ENCODE measurements at places on chromosomes 7 and 10.

DNA sequence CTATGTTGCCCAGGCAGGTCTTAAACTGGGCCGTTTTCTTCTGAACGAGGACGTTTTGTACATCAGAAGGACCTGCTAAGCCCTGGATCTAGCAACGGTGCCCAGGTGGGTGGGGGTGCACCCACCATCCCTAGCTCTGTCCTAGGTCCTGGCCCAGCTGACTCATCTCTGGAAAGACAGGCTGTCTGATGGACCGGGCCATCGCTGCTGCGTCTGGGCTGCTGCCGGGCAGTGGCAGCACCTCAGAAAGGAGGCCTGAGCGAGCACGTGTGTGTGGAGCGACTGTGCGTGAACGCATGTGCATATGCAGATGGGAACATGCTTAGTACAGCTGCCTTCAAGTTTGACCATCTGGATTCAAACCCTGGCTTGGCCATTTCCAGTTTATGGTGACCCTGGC, 7.3 kb upstream of the ELFN1 start:
- DNase-seq, result no peak

DNA sequence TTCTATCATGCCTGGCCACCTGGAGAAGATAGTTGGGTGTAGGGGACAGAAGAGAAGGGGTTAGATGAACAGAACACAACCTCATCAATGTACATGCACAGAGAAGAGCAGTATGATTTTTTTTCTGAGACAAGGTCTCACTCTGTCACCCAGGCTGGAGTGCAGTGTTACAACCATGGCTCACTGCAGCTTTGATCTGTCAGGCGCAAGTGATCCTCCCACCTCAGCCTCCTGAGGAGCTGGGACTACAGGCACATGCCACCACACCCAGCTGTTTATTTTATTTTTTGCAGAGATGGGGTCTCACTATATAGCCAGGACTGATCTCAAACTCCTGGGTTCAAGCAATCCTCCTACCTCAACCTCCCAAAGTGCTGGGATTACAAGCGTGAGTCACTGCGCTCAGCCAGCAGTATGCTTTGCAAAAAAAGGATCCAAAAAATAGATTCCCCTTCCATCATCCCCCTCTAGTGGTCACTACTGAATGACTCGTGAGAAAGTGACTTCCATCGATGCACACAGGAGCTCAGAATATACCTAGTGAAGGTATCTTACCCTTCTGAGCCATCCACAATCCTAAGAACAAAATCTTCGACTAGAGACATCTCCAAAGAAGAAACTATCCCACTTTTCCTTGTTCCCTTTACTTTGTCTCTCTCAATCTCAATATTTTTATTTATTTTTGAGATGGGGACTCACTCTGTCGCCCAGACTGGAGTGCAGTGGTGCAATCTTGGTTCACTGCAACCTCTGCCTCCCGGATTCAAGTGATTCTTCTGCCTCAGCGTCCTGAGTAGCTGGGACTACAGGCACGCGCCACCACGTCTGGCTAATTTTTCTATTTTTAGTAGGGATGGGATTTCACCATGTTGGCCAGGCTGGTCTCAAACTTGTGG, 21.0 kb downstream of the ZCWPW1 start:
- DNase-seq, result peak; percentile 71

DNA sequence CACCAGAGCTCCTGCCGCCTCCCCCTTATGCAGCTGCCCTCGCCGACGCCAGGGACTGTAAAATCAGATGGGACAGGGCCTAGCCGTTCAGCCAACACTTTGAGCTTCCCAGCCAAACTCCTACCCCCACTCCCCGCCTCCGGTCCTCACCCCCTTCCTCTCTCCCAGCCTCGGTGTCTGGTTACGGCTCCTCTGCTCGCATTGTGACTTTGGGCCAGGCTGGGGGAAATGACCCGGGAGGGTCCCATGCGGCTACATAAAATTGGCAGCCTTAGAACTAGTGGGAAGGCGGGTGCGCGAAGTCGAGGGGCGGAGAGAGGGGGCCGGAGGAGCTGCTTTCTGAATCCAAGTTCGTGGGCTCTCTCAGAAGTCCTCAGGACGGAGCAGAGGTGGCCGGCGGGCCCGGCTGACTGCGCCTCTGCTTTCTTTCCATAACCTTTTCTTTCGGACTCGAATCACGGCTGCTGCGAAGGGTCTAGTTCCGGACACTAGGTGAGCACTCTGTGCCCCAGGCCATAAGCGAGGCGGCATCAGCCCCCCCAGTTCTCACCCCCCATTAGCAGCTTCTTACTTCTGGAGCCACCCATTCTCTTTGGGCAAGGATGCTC, at the start of gene KAZALD1:
KAZALD1 (plus strand) TSS at position 366 of the 608 bp plus-strand sequence. CDS start 604 bp downstream, outside the sequence.
- DNase-seq, result peak; percentile 63

DNA sequence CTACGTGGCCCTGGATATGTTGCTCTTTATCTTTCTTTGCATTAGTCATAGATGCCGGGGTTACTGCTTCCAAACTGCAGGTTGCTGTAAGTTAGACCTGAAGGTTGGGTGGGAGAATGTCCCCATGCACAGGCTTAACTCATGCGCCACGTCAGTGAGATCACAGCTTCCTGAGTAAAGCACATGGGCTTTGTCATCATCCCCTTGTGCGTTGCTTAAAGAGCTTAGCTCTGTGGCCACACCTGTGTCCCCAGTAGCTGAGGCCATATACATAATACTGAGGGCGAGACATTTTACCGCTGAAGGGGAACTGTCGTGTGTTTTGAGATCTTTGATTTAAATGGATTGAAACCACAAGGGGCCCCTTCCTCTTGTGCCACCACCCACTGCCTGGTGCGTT, 45.8 kb upstream of the BTBD16 start:
- no peak for DNase-seq

- DNase-seq, result no peak
These were observed 311.4 kb downstream of the ADARB2 start for GRCh38 chr10:1425879-1426278.

DNA sequence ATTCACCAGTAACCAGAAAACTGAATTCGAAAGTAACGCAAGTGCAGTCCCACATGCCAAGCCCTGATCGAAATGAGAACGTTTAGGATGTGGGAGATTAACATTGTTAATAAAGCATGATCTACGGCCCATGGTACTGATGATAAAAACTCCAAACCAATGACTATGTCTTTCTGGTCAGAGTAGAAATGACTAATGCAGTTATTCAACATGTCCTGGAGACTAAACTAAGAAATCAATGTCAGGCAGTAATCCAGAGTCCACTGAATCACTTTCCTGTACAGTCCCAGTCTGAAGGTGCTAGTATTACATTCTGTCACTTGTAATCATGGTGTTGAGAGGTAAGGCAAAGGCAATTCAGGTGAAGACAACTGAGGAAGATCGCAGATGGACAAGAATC, 14.4 kb downstream of the NPSR1 start:
- DNase-seq, result peak; percentile 8

DNA sequence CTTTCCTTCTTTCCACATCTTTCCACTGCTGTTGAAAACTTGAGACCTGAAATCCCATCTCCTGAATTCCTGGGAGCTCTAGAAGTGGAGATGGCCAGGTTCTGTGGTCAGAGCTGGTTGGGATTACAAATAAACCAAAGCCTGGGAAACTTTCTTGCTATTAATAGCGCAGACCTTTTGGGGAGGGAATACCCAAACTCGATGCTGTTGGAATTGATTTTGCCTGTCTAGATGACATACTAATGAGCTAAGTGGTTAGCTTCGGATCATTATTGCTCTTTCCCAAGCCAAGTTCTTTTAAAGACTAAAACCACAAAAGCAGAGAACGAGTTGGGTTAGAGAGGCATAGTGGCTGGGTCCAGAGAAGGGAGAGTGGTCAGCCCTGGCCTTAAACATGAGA, 76.6 kb downstream of the TCF7L2 start:
- DNase-seq, result peak; percentile 21

DNA sequence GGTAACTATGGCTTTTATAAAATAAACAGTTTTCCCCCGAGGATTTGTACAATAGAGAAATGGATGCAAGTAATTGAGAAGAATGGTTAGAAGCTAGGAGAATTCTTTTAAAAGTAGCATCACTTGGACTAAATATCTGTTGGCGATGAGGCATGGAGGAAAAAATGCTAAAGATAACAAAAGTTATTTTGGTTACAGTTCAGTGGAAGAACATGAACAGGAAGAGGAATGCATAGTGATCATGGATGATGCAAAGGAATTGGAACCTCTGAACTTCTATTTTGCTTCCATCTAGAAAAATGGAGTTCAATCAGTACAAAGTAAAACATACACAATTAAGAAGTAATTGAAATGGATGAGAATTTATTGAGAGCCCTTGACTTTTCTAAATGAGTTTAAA, 32.9 kb downstream of the ENTPD1 start:
- peak; percentile 10 for DNase-seq

DNA sequence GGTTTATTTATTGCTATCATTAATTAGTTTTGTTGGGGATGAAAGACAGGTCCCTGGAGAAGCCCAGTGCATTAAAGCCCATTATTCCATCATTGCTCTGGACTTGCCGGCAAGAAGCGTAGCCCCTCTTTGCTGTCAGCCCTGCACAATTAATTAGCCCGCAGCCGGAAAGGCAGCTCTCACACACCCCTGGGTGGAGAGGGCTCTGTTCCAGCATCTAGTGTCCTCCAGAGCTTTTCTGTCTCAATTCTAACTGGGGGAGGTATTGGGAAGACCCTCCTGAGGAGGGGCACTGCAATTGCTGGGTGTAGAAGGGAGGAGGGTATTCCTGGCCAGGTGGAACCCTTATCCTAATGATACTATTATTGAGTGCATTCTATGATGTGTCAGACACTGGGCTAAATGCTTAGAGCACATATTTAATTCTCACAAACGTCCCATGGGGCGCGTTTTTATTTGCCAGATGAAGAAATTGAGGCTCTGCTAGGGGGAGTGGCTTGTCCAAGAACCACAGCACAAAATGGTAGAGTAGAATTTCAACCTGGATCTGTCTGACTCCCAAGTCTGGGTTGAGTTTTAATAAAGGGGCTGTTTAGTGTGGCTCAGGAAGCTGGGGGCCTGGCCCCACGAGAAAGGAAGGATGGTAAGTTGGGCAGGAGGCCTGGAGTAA, 148.1 kb upstream of the PCBD1 start:
- no peak for DNase-seq

GRCh38 chr7:134165252-134165651, 38.1 kb downstream of the LRGUK start:
- no peak for DNase-seq

- DNase-seq, result no peak
These were observed 32.5 kb downstream of the PDE1C start for GRCh38 chr7:32037650-32038198.

GRCh38 chr7:117041007-117041406, 87.7 kb downstream of the ST7 start:
- peak; percentile 73 for DNase-seq

GRCh38 chr7:65910237-65910636, 37.4 kb downstream of the VKORC1L1 start:
- DNase-seq, result no peak

DNA sequence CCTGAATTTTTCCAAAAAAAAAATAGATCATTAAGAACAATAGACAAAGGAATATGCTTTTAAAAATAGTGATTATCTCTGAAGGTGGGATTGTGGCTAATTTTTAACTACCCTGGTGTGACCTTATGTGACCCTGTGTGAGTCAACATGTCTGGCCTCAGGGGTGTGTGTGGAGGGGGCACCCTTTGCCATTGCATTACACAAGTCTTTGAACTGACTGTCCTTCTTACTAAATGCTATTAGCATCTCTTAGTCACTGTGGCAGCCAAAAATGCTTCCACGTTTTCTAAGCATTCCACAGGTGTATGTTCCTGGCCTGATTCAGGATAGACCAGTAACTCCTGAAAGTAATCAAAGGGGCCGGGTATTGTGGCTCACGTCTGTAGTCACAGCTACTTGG, 175.4 kb downstream of the MGMT start:
- no peak for DNase-seq

- DNase-seq, result no peak
These were observed 29.8 kb downstream of the ZMIZ1 start for GRCh38 chr10:79098596-79099015.

GRCh38 chr7:71995111-71995510, 417.0 kb downstream of the CALN1 start:
- DNase-seq, result no peak

- DNase-seq, result no peak
These were observed 206.8 kb downstream of the SKIDA1 start for GRCh38 chr10:21318540-21319167.

GRCh38 chr10:127456122-127456521, 93.0 kb upstream of the NPS start:
- no peak for DNase-seq

- DNase-seq, result peak; percentile 69
These were observed 88.3 kb downstream of the ARMH3 start for GRCh38 chr10:101967713-101968112.

DNA sequence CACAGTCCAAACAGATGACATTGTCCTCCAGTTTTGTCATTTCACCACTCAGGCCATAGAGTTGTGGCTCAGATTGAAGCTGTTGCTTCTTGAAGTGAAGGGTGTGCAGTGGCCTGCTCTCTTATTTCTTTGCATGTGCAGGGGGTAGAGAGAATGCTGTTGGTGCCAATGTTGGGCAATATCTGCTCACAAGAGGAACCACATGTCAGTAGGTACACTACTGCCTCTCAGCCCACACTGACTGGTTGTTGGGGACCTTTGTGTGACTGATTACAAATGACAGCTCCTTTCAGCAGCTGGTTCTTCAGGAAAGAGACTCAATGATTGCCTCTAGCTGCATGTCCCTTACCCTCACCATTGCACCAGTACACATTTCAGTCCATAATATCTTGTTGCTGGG, 21.9 kb upstream of the SFTPA1 start:
- DNase-seq, result no peak

- no peak for DNase-seq
These were observed 219.9 kb upstream of the KMT2E start for GRCh38 chr7:104794154-104794553.

Measured in HCEC 1CT (cell line).